ENCODE measurements at places on chromosomes 3 and 15. TPM values are rescaled to one million over a fixed set of nuclear protein-coding genes. Genes with fewer than 3 reads are reported as not detected.

UCN2 gene
- polyA plus RNA-seq: not detected

TRPM1 gene
- polyA plus RNA-seq: not detected

FAM107A gene
- polyA plus RNA-seq: not detected

ESYT3 gene
- not detected for polyA plus RNA-seq

SLC15A2 gene
- 0.59 TPM for polyA plus RNA-seq

EIF4E3 gene
- 55.1 TPM for polyA plus RNA-seq

RCN2 gene
- polyA plus RNA-seq: 46.5 TPM

AGBL1 gene
- polyA plus RNA-seq: not detected

SLC2A2 gene
- not detected for polyA plus RNA-seq

All from CD4-positive, alpha-beta memory T cell (primary cell).